Left hindlimb (tissue), 1 donor: ENCODE measurements at places on chromosomes 6 and 20.
A peak's percentile ranks its signal among the peaks of the same experiment; 100 is the strongest.

DNA sequence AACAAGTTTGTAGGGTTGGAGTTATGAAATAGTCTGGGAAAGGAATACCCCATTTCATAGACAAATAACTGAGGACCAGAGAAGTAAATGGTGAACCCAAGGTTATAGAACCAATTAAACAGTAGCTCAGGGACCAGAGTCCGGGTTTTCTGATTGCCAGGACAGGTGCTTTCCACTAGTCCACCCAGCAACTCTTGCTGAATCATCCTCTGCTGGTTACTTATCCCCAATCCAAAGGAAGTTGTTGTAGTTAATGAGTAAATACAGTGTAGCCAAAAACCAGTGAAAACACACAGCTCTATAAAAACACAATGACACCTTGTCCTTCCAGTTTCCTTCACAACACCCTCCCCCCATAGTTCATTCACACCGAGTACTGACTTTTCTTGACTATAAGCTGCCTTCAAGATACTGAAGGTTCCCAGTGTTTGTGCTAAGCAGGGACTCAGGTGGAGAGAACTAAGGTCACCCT lies 766 bp upstream of the TINAG start:
- no peak for DNase-seq

DNA sequence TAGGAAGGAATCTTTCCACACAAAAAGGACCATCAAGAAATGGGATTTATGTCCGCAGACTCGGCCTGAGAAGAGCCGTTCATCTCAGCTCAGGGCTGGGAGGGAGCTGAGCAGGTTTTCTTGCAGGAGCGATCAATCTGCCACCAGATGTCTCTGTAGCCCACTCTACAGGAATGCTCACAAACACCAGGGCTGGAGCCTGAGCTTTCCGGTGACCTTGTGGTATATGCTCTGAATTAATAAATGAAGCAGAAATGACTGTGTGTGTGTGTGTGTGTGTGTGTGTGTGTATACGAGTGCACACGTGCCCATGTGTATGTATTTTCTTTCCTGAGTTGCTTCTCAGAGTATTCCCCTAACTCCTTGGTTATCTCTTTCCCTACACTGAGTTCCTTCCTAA lies 12.0 kb downstream of the CD83 start:
- DNase-seq: peak; percentile 75

- no peak for DNase-seq
Measured at GRCh38 chr6:124163676-124164075, 360.0 kb downstream of the NKAIN2 start.

DNA sequence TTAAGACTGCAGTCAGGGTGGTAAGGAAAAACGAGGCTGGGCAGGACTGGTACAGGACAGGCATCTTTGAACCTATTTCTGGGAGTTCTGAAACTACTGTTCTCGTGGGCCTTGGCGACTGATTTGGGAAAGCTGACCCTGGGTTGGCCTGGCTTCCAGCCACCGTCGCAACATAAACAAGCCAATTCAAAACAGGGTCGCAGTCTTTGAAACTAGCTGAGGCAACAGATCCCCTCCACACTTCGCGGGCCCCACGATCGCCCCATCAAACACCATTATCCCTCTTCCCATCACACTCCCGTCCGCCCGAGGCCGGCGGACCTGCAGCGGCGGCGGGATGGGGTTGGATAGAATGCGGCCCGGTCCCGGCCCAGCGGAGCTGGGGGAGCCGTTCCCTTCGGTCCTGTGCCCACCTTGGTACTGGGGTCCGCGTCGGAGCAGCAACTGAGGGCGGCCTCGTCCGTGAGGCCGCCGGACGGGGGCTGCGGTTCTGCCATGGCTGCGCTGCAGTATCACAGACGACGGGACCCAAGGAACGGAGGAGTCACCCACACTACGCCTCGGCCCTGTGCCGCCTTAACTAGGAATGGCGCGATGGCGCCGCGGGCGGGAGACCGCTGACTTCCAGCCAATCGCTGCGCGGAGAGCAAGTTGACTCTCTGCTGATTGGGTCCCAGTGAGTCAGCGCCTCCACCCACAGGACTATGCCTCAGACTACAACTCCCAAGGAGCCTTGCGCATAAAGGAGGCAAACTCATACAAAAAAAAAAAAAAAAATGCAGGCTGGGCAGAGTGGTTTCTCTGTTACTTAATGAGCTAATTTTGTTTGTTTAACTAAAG lies at the start of gene GLO1:
Gene GLO1, minus strand, starts transcription at position 588 of the 840 bp plus-strand sequence. Its CDS starts 91 bp downstream, at position 497.
- peak; percentile 98 for DNase-seq

- peak; percentile 52 for DNase-seq
Measured at GRCh38 chr6:160347259-160348222, 637 bp upstream of the SLC22A3 start.

- DNase-seq: no peak
Measured at GRCh38 chr20:18395544-18395943, 71.3 kb downstream of the DZANK1 start.

- DNase-seq: no peak
Measured at GRCh38 chr6:16082361-16082760, 46.5 kb upstream of the MYLIP start.

GRCh38 chr20:35269055-35269781 lies 8.7 kb downstream of the MMP24OS start:
- DNase-seq: no peak
